ENCODE measurements at places on chromosomes 2 and 18.

DNA sequence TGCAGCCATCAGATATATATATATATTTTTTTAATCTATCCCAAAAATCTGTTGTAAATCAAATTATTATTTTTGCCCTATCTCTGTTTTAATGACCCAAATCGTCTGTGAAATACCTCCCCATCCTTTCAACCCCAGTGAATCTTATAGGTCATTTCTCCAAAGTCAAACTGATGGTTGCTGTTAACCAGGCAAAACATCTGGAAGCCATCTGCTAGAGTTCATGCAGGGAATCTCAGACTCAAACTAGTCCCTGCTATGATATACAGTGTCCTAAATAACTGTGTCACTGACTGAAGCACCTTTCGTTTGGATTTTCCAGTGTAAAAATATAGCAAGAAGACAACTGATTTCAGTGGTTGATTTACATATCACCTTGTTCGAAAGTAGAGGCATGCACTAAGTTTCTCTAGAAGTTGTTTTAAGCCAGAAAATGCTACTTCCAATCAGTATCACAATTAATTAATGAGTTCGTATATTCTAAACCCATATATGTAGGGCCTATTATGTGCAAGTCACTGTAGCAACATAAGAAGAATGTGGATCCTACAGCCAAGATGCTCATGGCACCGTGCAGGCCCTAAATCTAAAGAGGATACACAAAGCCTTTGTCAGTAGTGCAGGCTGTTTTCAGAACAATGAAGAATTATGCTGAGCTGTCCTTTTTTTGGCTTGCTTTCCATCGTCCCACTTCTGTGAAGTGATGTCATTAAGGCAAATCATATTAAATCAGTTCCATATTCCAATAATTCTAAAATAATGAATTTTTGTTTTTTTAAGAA lies 566.0 kb downstream of the STK39 start:
- no peak for DNase-seq

DNA sequence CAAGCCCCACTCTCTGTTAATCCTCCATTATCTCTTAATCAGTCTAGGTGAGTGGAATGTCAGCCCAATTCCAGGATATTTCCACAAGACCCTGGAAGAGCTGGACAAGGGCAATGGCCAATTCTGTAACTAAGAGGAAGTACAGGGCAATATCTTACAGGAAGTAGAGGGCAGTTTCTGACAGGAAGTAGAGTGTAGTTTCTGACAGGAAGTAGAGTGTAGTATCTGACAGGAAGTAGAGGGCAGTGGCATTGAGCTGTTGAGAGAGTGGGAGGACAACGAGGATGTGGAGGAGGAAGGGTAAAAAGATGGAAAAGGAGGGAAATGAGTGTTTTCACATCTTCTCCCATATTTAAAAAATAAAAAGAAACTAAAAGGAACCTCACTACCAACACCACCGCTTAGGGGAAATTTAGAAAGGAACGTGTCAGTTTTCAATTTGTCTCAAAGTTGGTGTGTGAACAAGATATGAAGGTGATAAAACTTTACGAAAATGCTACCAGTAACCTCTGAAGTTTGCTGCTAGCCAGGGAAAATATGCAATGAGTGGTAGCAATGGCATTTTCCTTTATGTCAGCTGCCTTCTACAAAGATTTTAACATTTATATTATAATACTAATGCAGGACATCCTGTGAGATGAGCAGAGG lies 430.9 kb upstream of the HNRNPA3 start:
- DNase-seq = no peak

DNA sequence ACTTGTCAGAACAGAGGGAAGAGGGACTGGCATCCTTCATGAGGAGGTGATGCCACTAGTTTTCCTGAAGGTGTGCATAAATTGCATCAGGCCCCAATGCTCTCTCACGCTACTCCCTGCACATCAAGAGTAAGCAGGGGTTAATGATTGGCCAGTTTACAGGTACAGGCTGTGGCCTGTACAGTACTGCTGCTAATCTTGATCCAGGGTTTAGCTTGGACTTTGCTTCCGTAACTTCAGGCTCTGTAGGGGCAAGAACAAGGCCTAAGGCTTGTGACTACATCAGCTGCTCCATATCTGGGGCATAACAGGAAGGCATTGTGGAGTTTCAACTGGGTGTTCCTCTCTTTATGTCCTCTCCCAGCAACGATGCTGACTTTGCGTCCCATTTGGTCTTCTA lies 96.8 kb upstream of the FZD7 start:
- DNase-seq = no peak

GRCh38 chr2:136527560-136527959 lies 237.8 kb upstream of the THSD7B start:
- peak; percentile 11 for DNase-seq

DNA sequence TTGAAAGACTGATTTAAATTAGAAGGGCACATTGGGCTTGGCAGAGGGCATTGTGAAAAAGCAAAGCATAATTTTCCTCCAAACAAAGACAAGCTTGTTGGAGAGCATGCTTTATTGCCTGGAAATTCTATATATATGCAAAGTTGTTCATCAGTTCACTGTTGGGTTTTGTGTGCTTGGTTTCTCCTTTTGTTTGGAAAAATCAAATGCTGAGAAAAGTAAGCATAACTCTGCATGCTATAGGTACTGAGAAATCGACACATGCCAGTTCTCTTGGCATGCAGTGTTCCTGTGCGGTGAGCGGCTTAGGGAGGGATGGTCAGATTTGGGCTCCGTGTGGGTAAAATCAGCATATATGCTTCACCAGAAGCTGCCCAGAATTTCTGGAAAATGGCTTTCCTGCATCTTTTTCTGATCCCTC lies 161.0 kb downstream of the RAPGEF4 start:
- no peak for DNase-seq

GRCh38 chr2:115624332-115624731 lies 1181.9 kb downstream of the DPP10 start:
- DNase-seq = no peak

GRCh38 chr2:32958821-32959220 lies 12.1 kb downstream of the LTBP1 start:
- DNase-seq = no peak

GRCh38 chr18:12422936-12423335 lies 15.2 kb downstream of the PRELID3A start:
- DNase-seq = no peak

GRCh38 chr2:212022966-212023365 lies 515.6 kb downstream of the ERBB4 start:
- DNase-seq = no peak

DNA sequence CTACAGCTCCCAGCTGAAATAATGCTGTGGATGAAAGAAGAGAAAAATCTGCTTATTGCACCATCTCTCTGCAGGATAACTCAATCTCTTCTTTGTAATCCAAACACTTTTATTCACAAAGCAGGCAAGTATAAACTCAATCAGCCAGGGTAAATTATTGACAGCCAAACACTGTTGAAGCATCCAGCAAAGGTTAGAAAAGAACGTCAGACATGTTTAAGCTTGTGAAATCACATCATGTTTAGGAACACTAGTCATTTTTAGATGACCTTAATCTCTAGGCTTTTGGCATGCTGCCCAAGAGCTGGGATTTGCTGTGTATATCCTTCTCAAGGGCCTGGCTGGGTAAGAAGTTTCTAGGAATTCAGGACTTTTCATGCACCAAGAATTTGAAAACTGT lies 1148.1 kb upstream of the FANCL start:
- peak; percentile 6 for DNase-seq

- no peak for DNase-seq
These were observed 31.5 kb downstream of the EHBP1 start for GRCh38 chr2:62736899-62737559.

GRCh38 chr2:108385411-108386071 lies 7.8 kb downstream of the SULT1C4 start:
- DNase-seq = no peak

GRCh38 chr18:10365901-10366300 lies 88.5 kb upstream of the APCDD1 start:
- DNase-seq = no peak

GRCh38 chr2:142175813-142176338 lies 45.1 kb upstream of the LRP1B start:
- peak; percentile 45 for DNase-seq

DNA sequence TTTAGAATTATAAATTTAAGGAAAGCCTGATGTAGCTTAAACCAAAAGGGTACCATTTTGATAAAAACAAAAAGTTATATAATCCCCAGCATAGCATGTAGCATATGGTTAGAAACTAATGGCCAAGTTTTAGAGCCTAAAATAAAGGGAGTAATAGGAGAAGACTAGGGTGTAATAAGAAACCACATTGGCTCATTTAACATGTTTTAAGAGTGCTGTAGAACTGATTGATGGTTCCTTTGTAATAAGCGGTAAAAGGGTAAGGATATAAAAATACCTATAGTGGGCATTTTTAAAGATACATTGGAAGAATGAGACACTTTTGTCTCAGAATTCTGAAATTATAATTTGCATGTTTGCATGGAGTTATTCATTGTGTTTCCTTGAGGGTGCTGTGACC lies 1.9 kb downstream of the PSMA8 start:
- no peak for DNase-seq

GRCh38 chr2:44296653-44297052 lies 21.4 kb downstream of the SLC3A1 start:
- no peak for DNase-seq

GRCh38 chr2:168667156-168667555 lies 135.3 kb upstream of the NOSTRIN start:
- no peak for DNase-seq

DNA sequence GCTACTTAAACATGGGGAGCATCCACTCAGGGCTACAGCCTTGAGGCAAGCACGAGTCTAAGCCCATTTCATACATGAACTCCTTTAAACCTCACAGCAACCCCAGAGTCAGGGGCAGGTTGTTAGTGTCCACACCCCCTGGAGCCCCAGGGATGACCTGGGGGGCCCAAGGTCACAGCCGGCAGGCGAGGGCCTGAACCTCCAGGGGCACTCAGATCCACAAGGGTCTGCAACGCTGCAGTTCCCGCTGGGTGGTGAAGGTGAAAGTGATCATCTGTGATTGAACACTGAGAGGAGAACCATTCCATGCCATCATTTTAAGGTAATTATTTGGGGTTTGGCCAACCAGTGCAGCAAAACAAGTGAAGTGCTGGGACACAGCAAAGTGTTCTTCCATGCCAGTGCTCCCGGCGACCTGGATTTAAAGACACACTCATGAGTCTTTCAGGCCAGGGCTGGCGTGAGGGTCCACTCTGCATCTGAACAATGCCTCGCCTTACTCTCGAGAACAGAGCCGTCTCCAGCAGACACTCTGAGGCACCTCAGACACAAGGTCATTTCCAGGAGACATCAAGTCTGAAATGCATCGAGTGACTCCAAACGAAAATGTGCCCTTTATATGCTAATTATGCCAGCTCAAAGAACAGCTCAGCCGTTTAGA lies 61.6 kb upstream of the SNTG2 start:
- DNase-seq = no peak

GRCh38 chr2:24986372-24986771 lies 14.6 kb upstream of the DNAJC27 start:
- peak; percentile 37 for DNase-seq

- DNase-seq = peak; percentile 92
These were observed 146.7 kb upstream of the L3MBTL4 start for GRCh38 chr18:6561420-6561861.

- DNase-seq = peak; percentile 70
These were observed 69.6 kb downstream of the MAPRE2 start for GRCh38 chr18:35110554-35111485.

- DNase-seq = no peak
These were observed 71.4 kb downstream of the ZEB2 start for GRCh38 chr2:144448389-144449027.

DNA sequence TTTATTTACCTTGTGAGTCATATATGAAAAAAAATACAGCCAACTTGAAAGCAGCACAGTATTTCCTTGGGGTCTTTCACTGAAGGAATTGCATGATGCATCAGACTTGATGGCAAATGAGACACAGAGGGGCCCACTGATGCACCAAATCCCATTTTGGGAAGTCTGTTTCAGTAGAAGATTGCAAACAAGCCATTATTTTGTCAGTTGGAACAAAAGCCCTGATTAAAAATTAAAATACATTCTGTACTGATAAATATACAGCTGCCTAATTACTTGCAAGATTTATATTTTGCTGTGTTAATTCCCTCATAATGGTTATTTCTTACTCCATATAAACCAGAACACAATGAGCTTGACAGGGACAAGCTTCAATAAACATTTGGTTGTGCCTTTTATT lies 370.4 kb downstream of the SUCLG1 start:
- DNase-seq = no peak

DNA sequence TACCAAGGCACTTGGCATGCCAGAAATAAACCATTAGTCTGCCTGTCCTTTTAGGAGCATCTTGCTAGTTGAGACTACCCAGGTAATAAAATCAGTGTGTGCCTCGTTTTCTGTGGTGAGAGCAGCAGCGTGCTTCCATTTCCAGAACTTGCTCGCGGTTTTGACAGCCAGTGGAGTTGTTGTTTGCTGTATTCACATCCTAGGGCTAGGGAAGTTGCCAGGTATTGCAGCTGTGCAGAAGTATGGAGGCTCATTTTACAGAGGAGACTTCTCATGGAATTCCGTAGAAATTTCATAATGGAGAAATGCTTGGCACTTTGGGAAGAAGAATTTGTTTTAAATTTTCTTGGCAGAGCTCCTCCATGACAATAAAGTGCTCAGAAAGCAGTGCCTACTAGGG lies 1355.1 kb upstream of the ZEB2 start:
- DNase-seq = no peak

- DNase-seq = no peak
These were observed 81.3 kb downstream of the LIMS1 start for GRCh38 chr2:108615480-108616090.

GRCh38 chr2:16943279-16943958 lies 277.8 kb upstream of the CYRIA start:
- no peak for DNase-seq

- DNase-seq = peak; percentile 96
These were observed 53.7 kb upstream of the LRRC30 start for GRCh38 chr18:7177116-7177744.

GRCh38 chr2:197208841-197209240 lies 101.7 kb downstream of the ANKRD44 start:
- no peak for DNase-seq

DNA sequence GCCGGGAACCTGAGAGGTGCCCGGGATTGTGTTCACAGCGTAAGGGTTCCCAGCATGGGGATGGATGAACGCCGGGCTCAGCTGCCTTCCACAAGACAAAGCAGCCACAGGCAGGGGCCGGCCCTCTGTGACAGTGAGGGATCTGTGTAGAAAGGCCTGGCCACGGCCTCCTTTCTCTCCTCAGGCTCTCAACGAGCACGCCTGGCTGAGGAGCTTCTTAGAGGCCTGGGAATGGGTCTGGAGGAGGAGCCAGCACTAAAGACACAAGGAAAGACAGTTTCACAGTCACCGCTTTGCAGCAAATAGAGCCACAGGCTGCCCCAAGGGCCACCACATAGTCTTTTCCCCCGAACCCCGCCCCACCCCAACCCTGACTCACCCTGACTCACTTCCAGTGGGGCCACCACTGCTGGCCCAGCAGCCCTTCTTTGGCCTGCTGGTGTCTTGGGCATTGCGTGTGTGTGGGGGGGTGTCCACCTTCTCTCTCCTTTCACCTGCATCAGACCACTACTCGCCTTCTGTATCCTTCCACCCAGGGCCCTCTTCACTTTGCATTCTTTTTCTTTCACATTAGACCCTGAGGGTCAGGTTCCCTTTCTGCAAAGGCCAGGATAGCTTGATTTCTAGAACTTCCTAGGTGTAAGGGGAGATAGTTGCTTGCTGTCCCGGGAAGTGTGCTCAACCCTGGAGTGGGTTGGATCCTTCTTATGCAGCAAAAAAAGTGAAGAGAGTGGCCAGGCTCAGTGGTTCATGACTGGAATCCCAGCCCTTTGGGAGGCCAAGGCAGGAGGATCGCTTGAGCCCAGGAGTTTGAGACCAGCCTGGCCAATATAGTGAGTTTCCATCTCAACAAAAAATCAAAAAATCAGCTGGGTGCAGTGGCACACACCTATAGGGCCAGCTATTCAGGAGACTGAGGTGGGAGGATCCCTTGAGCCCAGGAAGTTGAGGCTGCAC lies 19.3 kb upstream of the HPCAL1 start:
- DNase-seq = peak; percentile 51

All from choroid plexus epithelial cell (primary cell).